ENCODE measurements at places on chromosomes 16 and 17.

DNA sequence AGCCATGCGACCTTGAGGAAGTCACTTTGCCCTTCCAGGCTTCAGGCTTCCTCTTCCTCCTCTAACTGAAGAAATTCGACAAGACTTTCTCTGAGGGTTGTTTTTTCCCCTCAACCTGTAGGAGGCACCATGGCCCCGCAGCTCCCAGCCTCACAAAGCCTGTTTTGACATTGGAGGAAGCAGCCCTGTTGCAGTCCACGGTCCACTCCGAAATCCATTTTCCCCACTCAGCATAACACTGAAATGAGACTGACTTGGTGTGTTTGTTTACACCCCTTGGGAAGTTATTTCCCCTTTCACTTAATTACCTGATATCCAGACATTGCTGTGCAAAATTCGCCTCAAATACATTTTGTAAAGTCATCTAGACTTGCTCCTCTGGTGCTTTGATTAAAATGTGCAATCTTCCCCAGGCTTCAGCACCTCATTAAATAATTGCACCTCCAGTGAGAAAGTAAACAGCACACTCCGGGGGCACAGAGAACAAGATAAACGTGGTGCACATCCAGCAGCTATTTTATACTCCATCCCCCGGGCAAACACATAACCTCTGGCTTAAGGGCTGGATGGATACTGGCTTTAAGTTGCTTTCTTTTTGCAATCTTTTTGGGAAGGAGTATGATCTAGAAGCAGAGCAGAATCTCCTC, 41.4 kb upstream of the PIRT start:
- DNase-seq, result no peak

GRCh38 chr16:84845496-84846002, 25.8 kb downstream of the CRISPLD2 start:
- no peak for DNase-seq

DNA sequence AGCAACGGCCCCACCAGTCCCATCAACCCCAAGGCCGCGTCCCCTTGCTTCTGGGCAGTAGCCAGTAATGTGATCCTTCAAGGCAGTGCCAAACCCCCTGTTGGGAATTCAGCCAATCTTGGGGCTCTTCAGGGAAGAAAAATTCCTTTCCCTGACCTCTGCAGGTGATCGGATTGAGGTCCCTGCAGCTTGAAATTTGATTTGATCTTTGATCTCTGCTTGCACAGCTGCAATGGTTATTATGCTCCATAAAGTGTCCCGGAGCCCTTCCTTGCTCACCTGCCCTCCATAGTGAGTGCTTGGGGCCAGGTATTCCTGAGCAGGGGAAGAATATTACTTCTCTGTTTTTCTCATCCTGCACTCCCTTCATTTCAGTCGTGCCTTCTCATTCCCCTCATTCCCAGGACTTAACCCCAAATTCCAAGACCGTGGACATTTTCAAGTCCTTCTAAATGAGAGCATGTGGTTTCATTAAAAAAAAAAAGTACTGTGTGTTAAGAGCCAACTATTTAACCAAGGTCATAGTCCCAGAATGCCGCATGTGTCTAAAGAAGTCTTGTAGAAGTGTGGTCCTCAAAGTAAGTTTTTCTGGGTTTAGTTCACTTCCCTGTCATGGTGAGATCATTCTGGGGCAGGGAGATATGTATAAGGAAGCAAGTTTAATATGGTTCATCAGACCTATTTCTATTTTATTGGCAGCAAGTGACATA, 56.3 kb downstream of the SOX9 start:
- no peak for DNase-seq

- no peak for DNase-seq
Measured at GRCh38 chr17:16269658-16270057, 52.6 kb downstream of the PIGL start.

- no peak for DNase-seq
Measured at GRCh38 chr16:82741073-82741615, 114.4 kb downstream of the CDH13 start.

GRCh38 chr17:83041305-83041704, 38.1 kb upstream of the METRNL start:
- DNase-seq, result no peak

- no peak for DNase-seq
Measured at GRCh38 chr17:63578769-63579111, 22.0 kb upstream of the TACO1 start.

DNA sequence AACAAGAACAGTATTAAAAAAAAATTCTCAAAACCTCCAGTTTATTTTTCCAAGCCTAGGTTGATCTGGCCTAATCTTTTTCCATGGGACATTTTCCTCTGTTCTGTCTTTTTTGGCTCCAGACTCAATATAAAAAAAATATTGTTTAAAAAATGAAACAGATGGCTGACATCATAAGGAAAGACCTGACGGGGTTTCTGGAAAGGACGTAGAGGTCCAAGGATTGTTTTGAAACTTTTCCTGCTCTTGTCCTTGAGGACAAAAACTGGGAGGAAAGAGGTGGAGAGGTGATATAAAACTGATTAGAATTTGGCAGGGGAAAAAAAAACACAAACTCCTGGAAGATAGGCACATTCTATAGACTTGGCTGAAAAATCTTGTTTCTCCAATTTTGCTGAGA, 211.4 kb upstream of the CDH11 start:
- DNase-seq, result no peak

DNA sequence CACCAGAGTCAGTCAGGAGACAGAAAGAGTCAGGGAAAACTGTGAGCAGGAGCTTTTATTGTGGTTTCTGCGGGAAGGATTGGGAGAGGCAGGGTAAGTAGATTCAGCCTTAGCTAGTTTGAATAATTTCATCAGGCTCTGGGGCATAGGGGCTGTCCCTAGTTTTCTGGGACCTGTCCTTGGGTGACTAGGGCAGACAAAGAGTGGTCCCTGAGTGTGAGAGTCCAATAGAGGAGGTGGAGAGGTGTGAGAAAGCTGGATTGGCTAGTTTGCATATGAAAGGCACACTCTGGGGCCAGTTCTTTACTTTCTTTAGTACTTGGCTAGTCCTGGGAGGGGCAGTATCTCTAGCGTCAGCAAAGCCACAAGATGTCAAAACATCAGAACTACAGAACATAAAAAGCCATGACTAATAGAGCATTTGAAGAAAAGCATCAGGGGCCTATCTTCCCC, 255.6 kb downstream of the HS3ST3A1 start:
- DNase-seq, result no peak

DNA sequence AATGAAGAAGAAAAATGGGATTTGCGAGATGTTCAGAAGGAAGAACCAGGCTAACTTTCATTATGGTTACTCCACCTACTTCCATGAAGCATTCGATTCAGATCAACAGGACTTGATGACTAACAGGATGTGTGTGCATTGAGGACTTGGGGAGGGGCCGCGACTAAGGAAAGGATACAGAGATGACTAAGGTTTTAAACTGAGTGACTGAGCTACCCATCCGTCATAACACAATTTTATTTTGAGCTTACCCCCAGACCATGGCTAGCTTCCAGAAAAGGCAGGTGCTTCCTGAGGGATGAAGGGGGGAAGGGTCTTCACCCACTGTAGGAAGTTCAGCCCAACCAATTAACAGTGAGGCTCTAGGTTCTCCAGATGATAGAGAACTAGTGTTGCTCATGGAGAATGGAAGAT, 2.5 kb upstream of the CDYL2 start:
- DNase-seq, result no peak

GRCh38 chr16:27511657-27512448, 37.9 kb downstream of the GTF3C1 start:
- no peak for DNase-seq

GRCh38 chr16:7861891-7862582, 529.4 kb downstream of the RBFOX1 start:
- no peak for DNase-seq

GRCh38 chr17:43975898-43976297, 22.2 kb upstream of the PYY start:
- no peak for DNase-seq

GRCh38 chr17:40605306-40605705, 40.0 kb upstream of the CCR7 start:
- no peak for DNase-seq

DNA sequence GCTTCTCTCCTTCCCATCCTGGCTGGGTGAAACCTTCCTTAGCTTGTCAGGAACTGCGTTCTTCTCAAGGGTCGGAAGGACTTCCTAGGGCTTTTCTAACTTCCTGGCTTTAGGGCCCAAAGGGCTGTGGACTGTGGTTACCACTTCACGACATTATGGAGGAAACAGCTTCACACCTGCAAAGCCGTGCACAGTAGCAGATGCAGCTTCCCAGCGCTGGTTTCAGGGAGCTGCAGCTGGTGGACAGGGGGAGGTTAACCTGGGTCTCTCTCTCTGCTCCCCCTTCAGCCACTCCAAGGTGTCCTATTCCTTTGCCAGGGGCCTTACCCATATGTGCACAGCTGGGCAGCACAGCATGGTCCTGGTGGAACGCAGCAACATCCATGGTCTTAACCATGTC, 155.8 kb upstream of the CDC42EP4 start:
- no peak for DNase-seq

DNA sequence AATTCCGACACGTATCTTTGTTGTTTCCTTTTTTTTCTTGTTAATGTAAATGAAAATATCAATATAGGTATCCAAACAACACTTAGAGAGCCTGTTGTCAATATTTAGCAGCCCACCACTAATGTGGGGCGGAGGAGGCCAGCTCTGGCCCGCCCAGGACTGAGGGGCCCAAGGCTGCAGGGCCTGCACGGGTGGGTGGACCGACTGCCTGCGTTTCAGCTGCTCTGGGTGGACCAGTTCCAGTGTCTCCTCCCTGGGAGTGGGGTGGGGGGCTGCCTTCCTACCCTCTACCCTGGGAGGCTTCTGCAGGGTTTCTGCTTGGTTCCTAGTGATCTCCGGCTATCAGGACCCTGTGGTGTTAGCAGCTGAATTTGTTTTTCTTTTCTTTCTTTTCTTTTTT, 15.9 kb upstream of the ADGRG1 start:
- no peak for DNase-seq

GRCh38 chr16:53415504-53415903, 18.8 kb upstream of the RBL2 start:
- DNase-seq, result no peak

GRCh38 chr16:61105544-61105943, 930.7 kb downstream of the CDH8 start:
- no peak for DNase-seq

GRCh38 chr16:81608523-81609209, 164.1 kb downstream of the CMIP start:
- no peak for DNase-seq
